ENCODE measurements at places on chromosomes 2 and 18. TPM values are rescaled to one million over a fixed set of nuclear protein-coding genes. Genes with fewer than 3 reads are reported as not detected.

GRCh38 chr18:49651033-49651432 is 89.2 kb downstream of the LIPG start:
- no peak for DNase-seq

DNA sequence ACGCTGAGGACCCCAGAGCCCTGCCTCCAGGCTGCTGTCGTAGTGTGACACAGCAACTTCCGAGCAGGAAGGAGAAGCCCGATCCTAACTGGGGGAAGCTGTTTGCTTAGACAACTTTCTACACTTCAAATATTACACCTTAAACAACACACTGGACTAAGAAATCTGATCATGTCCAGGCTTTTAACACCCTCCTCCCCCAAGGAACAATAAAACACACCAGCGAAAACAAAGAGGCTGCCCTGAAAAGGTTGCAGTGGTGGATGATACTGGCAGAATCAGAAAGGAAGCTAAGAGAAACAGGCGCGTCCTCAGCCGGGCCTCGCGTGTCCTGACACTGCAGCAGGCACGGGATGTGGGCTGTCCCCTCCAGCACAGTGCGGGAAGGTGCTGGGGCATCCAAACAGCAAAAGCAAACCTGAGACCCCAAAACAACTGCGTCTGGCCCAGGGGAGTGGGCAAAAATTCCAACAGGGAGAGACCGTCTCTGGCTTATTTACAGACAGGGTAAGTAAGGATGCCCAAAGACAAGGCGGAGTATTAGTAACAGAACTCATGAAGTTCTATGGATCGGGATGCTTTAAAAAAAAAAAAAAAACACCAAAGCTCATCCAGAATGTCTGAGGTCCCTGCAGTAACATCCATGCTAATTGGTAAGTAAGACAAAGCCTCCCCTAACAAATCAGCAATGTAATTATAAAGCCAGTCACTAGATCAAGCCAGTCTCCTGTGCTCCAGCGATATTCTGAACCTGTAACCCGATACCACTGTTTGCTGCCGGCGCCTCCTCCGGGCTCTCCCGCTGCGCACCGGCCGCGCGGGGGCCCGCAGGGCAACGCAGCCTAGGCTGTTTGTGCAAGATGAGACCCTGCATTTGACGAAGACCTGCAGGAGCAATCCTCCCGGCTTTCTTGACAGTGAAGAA is 9.0 kb downstream of the SERTAD2 start:
- peak; percentile 87 for DNase-seq

DNA sequence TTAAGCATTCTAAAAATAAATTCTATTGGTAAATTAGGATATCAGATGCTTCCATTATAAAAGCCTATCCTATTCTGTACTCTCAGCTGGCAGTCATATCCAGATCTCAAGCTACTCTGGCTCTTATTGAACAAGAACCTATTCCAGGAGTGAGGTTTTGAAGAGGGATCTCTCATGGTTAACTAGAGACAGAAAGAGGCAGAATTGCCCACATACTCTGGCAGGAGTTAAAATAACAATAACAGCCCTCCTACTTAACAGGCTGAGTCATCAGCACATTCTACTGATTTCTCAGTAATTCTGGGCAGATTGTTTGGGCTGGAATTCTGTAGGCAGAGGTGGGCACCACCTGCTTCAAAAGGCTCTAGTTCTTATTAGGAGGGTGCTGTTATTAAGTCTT is 142.0 kb upstream of the UNC80 start:
- DNase-seq: no peak

- no peak for DNase-seq
Measured at GRCh38 chr2:140286377-140286776, 1506.2 kb upstream of the NXPH2 start.

The MEMO1 gene
- 32.9 TPM for total RNA-seq

The ABCG8 gene
- not detected for total RNA-seq

The CCBE1 gene
- total RNA-seq: 0.67 TPM

The AQP12A gene
- total RNA-seq: not detected

The ATP8B1 gene
- 10.5 TPM for total RNA-seq

Measured in sciatic nerve (tissue), 2 donors.